Dermis microvascular lymphatic vessel endothelial cell (primary cell): ENCODE measurements at places on chromosomes 2 and 18. TPM values are rescaled to one million over a fixed set of nuclear protein-coding genes. Genes with fewer than 3 reads are reported as not detected.

DNA sequence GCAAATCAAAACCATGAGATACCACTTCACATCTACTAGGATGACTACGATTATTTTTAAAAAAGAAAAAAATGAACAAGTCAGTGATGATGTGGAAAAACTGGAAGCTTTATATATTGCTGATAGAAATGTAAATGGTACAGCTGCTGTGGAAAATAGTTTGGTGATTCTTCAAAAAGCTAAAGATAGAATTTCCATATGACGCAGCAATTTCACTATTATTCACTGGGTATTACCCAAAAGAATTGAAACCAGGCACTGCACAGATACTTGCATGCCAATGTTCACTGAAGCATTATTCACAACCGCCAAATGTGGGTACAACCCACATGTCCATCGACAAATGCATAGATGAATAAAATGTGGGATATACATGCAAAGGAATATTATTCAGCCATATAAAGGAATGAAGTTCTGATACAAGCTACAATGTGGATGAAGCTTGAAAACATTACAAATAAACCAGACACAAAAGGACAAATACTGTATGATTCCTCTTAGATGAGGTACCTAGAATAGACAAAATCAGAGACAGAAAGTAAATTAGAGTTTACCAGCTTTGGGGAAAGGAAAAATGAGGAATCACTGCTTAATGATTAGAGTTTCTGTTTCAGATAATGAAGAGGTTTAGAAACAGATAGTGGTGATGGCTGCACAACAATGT is 11.1 kb downstream of the RTTN start:
- DNase-seq, result no peak

- no peak for DNase-seq
Observed at GRCh38 chr2:195106681-195107380, 550.2 kb upstream of the SLC39A10 start.

The MYOM1 gene
- total RNA-seq, result 0.26 and 1.9 TPM in 2 replicates

GRCh38 chr2:140144611-140145010 is 1364.4 kb upstream of the NXPH2 start:
- no peak for DNase-seq

GRCh38 chr2:239035361-239035814 is 187.5 kb downstream of the TWIST2 start:
- no peak for DNase-seq

DNA sequence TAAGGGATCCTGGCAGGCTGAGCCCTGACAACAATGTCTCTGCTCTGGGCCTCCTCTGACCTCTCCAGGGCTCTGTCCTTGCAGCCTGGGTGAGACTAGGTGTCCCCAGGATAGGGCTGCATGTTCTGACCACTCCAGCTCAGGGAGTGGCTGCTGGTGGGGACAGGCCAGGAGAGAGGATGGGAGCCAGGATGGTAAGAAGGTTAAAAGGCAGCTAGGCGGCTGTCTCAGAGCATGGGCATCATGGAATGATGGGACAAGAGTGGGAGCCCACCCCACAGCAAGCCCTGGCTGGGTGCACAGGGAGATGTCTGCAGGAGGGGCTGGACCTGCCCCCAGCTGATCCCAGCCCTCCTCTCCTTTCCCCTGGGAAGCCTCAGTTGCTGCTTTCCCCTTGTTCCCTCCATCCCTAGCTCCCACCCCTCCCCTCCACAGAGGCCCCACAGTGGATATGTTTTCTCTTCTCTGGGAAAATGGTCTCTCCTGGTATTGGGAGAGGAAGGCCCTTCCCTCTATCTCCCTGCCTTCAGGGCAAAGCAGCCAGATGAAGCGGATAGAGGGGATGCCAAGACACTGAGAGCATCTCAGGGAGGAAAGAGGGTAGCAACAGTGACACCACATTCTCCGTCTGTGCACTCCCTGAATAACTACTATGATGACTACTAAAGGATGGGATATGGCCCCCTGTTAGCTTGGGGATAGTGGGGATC is 334.3 kb downstream of the DYSF start:
- no peak for DNase-seq

DNA sequence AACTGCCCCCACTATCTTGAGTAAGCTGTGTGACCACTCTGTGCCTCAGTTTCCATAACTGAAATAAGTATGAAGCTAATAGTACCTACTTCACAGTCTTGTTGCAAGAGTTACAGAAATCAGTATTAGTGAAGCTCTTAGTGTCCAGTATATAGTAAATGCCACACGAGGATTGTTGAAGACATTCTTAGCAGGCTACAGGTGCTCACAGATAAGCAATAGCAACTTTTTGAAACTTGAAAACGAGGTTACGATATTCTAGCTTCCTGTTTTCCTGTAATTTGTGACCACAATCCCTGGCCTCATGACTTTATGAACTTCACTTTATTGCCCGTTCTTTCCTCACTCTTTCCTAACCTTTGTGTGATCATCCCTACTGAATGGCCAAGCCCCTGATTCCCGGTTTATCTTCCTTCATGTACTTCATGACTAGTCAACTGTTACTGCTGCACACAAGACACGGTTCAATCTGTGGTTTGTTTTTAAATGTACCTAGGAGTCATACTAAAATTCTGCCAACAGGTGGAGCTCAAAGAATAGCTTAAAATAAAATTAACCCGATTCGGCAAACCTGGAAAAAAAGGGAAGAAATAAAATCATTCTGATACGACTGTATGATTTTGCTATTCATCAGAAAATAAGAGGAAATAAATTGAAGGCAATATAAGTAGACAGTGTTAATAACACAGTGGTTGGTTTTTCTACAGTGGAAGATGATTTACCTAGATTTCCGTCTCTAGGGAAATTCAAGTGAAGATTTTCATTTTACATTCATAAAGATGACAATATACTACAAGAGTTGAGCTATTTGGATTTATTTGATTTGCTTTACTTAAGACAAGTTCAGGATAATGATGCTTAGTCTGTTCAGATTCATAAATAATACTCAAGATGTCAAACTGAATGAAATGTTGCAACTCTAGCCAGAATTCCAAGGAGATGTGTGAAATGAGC is 38.1 kb upstream of the STAT1 start:
- DNase-seq, result peak; percentile 60

DNA sequence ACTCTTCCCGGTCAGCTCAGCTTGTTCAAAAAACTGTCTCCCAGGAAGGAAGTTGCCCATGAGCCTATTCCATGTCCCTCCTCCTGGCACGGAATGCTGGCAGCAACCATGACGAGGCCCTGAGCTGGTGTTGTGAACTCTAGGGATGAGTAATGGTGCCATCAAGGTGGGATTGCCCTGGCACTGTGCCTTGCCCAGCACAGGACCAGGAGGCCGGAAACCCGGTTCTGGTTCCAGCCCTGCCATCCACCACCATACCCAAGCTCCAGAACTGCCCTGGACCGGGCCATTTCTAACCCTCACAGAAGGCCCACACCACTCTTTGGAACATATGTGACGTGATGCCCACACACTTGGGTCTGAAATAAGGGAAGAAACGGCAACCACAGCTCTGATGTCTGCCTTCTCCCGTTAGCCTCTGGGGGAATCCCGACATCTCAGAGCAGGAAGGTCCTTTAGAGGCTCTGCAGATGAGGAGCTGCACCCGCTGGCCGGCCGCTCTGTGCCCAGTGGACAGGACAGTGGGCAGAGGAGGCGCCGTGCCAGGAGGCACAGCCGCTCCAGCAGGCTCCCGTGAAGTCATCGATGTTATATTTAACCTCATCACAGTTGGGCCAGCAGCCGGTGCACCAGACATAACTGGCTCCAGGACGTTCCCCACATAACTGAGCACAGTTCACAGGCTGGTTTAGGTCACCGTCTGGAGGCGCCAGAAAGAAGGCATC is 462.1 kb upstream of the ID2 start:
- no peak for DNase-seq

DNA sequence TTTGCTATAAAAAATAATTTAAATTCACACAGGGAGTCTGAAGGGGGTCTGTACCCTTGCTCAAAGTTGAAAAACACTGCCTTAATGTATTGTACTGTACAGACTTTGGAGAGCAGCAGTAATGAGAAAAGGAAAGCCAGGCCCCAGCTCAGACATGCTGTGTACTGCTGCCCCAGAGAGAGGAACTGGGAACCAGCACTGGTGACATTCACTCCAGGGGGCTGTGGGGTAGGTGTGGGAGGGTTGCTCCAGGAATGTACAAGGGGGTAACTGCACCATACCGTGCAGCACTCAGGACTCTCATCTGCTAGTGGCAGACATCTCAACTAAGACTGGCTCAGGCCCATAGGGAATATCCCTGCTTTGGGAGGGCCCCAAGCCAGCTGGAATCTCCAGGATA is 146.0 kb upstream of the RMP24 start:
- no peak for DNase-seq

GRCh38 chr2:20013126-20013849 is 820 bp upstream of the MATN3 start:
- DNase-seq, result no peak

GRCh38 chr18:76416911-76417310 is 78.1 kb downstream of the ZNF516 start:
- DNase-seq, result no peak

DNA sequence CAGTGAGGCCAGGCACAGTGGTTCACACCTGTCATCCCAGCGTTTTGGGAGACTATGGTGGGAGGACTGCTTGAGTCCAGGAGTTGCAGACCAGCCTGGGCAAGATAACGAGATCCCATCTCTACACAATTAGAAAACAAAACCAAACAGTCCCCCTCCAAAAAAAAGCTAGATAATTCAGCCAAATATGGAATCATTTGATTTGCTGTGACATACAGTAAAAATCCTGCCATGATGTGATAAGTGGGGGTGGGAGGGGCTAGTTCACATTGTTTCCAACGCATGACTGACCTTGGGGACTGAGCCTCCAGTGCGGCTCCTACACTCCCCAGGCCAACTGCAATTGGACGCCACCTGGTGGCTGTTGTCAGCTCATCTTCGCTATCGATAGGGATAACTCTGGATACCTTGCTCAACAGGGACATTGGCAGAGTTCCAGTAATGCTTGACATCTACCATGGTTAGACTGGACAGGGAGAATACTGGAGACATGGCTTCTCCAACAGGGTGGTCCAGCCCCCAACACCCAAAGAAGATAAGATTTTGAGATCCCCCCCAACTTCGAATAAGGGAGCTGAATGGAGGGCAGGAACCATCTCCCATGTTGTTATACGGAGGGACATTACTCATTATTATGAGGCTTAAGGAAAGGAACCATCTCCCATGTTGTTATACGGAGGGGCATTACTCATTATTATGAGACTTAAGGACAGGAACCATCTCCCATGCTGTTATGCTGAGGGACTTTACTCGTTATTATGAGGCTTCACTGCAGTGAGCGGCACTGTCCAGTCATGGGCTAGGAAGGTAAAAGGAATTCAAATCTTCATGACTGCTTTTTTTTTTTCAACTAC is 135.9 kb downstream of the TGIF1 start:
- DNase-seq, result peak; percentile 88

- no peak for DNase-seq
Observed at GRCh38 chr2:227025510-227025909, 138.5 kb downstream of the COL4A4 start.

DNA sequence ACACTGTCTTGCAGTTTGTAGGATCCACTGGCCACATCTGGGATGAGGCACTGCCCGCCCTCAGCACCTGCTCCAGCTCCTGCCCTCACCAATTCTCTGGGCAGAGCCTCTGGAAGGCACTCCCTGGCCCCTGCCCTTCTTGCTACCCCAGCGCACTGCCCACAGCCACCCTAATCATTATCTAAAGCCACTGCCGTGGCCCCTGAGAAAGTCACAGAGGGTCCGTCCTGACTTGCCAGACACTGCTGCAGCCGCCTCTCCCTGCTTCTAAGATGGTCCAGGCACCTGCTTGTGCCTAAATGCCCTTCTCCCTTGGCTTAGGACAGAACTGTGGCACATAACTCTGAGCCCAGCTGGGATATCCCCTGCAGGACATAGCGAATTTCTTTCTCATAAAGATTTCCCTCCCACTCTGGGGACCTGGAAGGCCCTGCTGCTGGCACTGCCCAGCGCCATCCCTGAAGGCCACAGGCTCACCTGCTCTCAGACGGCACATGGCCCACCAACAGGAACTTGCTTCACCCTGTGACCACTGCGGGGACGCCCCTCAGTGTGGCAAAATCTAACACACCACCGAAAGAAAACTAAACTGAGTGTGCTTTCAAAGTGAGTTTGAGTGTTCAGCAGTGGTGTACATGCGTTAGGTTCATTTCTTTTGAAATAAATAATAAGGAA is 244.9 kb downstream of the HDAC4 start:
- no peak for DNase-seq

The CNDP1 gene
- total RNA-seq, result not detected in 2 replicates

- no peak for DNase-seq
Observed at GRCh38 chr2:40746191-40746590, 294.3 kb upstream of the SLC8A1 start.

GRCh38 chr2:37784071-37784758 is 112.8 kb upstream of the CDC42EP3 start:
- DNase-seq, result peak; percentile 48

The PKDCC gene
- 3.0 and 4.3 TPM in 2 replicates for total RNA-seq

- DNase-seq, result no peak
Observed at GRCh38 chr2:197254776-197255530, 55.6 kb downstream of the ANKRD44 start.

DNA sequence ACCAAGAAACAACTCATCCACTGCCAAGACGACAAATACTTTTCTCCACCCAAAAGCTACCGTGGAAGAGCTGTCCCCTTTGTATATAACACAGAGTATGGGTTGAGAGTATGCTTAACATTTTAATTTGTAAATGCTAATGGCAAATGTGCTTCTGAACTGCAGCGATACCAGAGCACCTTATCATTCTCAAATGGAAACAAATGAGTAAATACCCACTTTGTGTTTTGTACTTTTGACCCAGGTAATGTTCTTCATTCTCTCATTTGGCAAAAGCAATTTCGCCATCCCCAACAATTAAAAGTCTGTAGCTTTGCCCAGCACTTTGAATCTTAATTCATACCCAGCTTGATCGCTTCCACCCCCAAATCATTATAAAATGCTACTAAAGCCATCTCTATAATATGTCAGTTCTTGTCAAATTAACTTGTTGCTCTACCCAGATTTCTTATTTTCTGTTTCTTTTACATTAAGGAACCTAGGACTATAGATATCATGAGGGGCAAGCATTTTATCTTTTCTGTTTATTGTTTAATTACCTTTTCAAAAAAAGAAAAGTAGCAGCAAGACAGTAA is 6.2 kb upstream of the POU3F3 start:
- no peak for DNase-seq

DNA sequence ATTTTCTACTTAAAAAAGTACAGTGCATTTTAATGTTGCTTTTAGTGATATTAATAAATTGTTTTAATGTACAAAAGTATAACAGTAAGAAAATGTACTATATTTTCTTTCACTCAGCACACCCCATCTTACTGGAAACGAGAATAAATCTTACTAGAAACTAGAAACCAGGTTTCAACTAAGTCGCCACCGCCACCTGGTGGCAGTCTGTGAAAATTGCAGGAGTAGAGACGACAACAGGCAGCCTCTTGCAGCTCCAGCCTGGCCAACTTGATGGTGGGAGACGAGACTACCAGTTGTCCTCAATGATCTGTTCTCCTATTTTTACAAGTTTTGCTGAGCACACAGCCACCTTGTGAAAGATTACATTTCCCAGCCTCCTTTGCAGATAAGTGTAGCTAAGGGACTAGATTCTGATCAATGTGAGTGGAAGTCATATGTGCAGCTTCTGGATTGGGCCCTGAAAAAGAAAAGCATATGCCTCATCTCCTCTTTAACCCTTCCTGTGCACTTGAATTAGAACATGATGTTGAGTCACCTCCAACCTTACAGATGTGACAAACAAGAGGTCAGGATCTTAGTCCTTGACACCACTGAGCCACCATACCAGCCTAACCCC is 8.7 kb downstream of the OTOF start:
- peak; percentile 51 for DNase-seq
